Occipital lobe (tissue), 3 donors: ENCODE measurements at places on chromosomes 1 and 21.

GRCh38 chr21:14054682-14055081 lies 156.1 kb downstream of the LIPI start:
- no peak for DNase-seq

- no peak for DNase-seq
Observed at GRCh38 chr1:169896013-169896412, 2.3 kb upstream of the SCYL3 start.

DNA sequence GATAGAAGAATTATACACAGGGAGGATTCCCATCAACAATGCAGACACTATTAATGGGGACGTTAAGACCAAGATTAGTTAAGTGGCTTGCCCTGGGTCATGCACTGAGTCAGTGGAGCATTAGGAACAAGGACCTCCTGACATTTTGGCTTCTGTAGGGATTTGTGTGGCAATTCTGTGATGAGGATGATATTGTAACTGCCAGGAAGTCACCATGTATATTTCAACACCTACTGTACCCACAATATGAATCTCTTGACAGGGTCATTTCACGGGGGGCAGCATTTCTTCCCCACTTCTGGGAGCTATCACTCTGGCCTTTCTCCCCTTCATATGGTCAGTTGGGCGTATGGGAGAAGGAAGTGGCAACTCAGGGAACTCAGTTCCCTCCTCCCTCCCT lies 134.9 kb downstream of the RUNX1 start:
- no peak for DNase-seq

DNA sequence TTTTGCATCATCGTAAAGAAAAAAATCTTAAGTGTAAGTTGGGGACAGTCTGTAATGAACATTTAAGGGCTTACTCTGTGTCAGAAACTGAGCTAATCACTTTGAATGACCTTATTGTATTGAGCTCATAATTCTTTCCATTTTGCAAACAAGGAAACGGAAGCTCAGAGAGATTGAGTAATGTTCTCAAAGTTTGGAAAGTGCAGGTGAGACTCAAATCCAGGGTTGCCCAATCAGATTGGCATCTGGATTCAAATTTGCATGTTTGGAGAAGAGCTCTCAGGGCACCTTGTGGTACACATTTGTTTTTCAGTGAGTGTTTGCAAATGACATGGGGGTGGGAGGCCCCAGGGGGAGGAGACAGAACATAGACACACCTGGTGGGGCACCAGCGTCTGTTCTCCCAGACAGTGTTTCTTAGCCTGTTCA lies 8.0 kb downstream of the ALPL start:
- DNase-seq, result no peak
